H1 (cell line): ENCODE measurements at places on chromosomes 1 and 21. TPM values are rescaled to one million over a fixed set of nuclear protein-coding genes. Genes with fewer than 3 reads are reported as not detected.

GRCh38 chr1:2311184-2312032, 79.9 kb downstream of the MORN1 start:
- no peaks in the 10 kb centered on the region for H3K27me3 ChIP-seq
- peaks cover 30% of the 10 kb centered on the region for H3K4me1 ChIP-seq
- peak overlapping the region; percentile 25; the same call in 1 of the 2 replicates for H3K27ac ChIP-seq
- peak; percentile 83 for DNase-seq

DNA sequence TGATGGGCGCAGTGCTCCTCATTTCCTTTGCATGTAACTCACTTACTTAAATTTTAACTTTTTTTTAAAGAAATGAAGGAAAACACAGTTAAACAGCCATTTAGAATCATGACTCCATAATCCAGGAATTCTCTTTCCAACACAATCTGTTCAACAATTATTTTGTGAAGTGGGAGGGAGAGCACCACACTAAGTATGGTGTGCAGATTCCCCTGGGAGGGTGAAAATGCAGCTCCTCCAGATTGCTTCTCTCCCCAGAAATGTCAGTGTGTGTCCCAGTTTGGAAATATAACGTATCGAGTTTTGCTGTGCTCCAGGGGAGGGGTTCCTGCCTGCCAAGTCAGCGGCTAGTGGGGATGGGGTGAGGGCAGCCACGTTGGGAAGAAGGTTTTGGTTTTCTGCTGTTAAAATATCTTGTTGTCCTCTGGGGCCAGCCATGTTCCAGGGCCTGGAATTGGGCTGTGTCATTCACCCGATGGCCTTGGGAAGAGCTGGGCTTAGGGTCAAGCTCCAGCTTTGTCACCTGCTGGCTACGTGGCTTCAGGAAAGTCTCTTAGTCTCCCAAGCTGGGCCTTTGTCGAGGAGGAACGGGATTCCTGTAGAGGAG, 17.3 kb upstream of the DISP3 start:
- DNase-seq: no peak
- H3K27me3 ChIP-seq: no peaks in the 10 kb centered on the region; the same call in 1 of the 2 replicates
- H3K4me3 ChIP-seq: no peak overlapping the region
- no peak overlapping the region for H3K27ac ChIP-seq

- H3K27me3 ChIP-seq: no peaks in the 10 kb centered on the region
- H3K27ac ChIP-seq: no peak overlapping the region
- H3K4me1 ChIP-seq: peaks cover 1% of the 10 kb centered on the region
- no peaks in the 10 kb centered on the region for H3K36me3 ChIP-seq
These were observed 9.6 kb upstream of the SPEN start for GRCh38 chr1:15837931-15838330.

- no peak overlapping the region for H3K27ac ChIP-seq
- H3K36me3 ChIP-seq: no peaks in the 10 kb centered on the region
- H3K4me1 ChIP-seq: no peaks in the 10 kb centered on the region
- no peak for DNase-seq
- H3K4me3 ChIP-seq: no peak overlapping the region
- no peaks in the 10 kb centered on the region for H3K27me3 ChIP-seq
These were observed 100.4 kb upstream of the USP24 start for GRCh38 chr1:55315552-55315951.

BTBD8 gene
- 1.8 and 2.5 TPM in 2 replicates for total RNA-seq

- DNase-seq: no peak
- peaks cover 2% of the 10 kb centered on the region; the same call in 1 of the 2 replicates for H3K4me1 ChIP-seq
- no peaks in the 10 kb centered on the region for H3K36me3 ChIP-seq
These were observed 625.2 kb downstream of the LMO4 start for GRCh38 chr1:87953732-87954344.

DNA sequence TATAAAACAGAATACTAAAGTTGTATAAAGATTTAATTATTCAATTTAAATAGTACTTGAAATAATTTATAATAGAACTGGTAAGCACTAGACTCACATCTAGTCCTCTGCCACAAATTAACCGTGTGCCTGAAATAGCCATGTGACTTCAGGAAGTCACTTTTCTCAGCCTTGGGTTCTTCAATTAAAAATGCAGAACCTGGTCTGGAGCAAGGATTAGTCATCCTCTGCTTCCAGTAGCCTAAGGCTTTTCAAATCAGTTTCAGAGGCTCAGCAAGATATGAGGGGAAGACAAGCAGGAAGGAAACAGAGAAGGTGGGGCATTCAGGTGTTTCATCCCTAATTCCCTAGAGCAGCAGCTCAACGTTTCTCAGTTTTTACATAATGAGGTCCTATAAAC, 23.0 kb downstream of the DPH5 start:
- peaks cover 16% of the 10 kb centered on the region for H3K36me3 ChIP-seq
- no peak overlapping the region for H3K4me3 ChIP-seq
- DNase-seq: no peak
- no peaks in the 10 kb centered on the region for H3K27me3 ChIP-seq

- H3K27me3 ChIP-seq: no peaks in the 10 kb centered on the region
- no peak overlapping the region for H3K4me3 ChIP-seq
- H3K4me1 ChIP-seq: no peaks in the 10 kb centered on the region; the same call in 1 of the 2 replicates
- no peaks in the 10 kb centered on the region for H3K36me3 ChIP-seq
- H3K27ac ChIP-seq: no peak overlapping the region
- no peak for DNase-seq
These were observed 135.4 kb downstream of the LMO4 start for GRCh38 chr1:87464022-87464490.

DNA sequence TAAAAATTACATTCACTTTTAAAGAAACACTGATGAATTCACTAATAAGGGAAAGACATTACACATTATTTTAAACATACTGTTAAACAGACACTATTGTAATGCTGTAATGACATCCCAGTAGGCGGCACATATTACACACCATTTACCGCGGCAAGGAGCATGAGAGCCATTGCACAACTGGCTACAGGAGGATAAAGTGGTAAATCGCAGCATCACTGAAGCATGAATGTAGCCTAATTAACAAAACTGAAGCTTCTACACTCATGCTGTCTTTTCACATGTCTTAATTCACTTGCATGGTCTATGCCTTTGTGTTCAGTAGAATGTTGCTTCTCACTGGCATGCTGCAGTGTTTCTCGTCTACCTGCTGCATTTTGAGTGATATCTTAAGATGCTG, 1046.0 kb downstream of the MRPL39 start:
- DNase-seq: no peak
- H3K27ac ChIP-seq: no peak overlapping the region
- no peaks in the 10 kb centered on the region for H3K36me3 ChIP-seq

- no peak for DNase-seq
- H3K27me3 ChIP-seq: no peaks in the 10 kb centered on the region
These were observed at the start of gene ZBTB7B for GRCh38 chr1:155002464-155003226. TSS of gene ZBTB7B (plus strand) at chr1:155002802. CDS start at chr1:155014661, 11,859 bp downstream.

CD1B gene
- total RNA-seq: not detected in 2 replicates

- no peaks in the 10 kb centered on the region for H3K36me3 ChIP-seq
- no peak overlapping the region for H3K27ac ChIP-seq
- no peak overlapping the region for H3K4me3 ChIP-seq
- no peak for DNase-seq
- no peaks in the 10 kb centered on the region for H3K4me1 ChIP-seq
These were observed 106.4 kb upstream of the MAGI3 start for GRCh38 chr1:113283914-113284313.

GRCh38 chr21:41950941-41951351, 2.9 kb downstream of the C2CD2 start:
- DNase-seq: no peak
- H3K36me3 ChIP-seq: no peaks in the 10 kb centered on the region

DNA sequence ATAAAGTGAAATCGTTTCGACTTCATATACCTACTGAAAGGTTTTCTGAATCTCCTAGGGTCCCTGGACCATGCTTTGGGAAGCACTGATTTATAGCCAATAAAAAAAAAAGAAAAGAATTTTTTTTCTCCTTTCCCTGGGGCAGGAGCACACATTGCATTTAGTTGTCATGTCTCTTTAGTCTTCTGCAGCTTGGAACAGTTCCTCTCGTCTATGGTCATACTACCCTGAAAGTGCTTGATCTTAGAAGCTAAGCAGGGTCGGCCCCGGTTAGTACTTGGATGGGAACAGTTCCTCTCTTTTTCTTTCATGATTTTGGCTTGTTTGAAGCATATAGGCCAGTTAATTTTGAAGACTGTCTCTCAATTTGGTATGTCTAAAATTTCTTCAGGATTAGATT, 3.7 kb upstream of the SERPINC1 start:
- no peaks in the 10 kb centered on the region for H3K27me3 ChIP-seq
- no peak for DNase-seq
- H3K4me1 ChIP-seq: no peaks in the 10 kb centered on the region
- H3K27ac ChIP-seq: no peak overlapping the region
- H3K36me3 ChIP-seq: no peaks in the 10 kb centered on the region

- H3K4me1 ChIP-seq: peaks cover 14% of the 10 kb centered on the region
- H3K4me3 ChIP-seq: peak overlapping the region; percentile 43
- no peak overlapping the region for H3K27ac ChIP-seq
- H3K36me3 ChIP-seq: no peaks in the 10 kb centered on the region
These were observed 2.1 kb downstream of the ITGB2 start for GRCh38 chr21:44918581-44919033.

GRCh38 chr1:166947398-166948043, 27.8 kb downstream of the ILDR2 start:
- H3K4me3 ChIP-seq: peak overlapping the region; percentile 48
- H3K27me3 ChIP-seq: peaks cover 18% of the 10 kb centered on the region
- DNase-seq: no peak
- H3K4me1 ChIP-seq: peaks cover 13% of the 10 kb centered on the region
- no peaks in the 10 kb centered on the region for H3K36me3 ChIP-seq

GRCh38 chr1:36306210-36306901, at the start of gene SH3D21:
TSS of gene SH3D21 (plus strand) at chr1:36306368. CDS start at chr1:36306421, 53 bp downstream.
- DNase-seq: peak; percentile 65
- no peaks in the 10 kb centered on the region for H3K27me3 ChIP-seq
- H3K4me1 ChIP-seq: peaks cover 6% of the 10 kb centered on the region
- peaks cover 28% of the 10 kb centered on the region for H3K36me3 ChIP-seq
- H3K4me3 ChIP-seq: peak within 1 kb of the TSS; percentile 70
- 0 out of 2 replicates have a peak within 1 kb of the TSS, but pooled peaks have one; percentile 1 for H3K27ac ChIP-seq

KLF17 gene
- total RNA-seq: not detected in 2 replicates

- no peaks in the 10 kb centered on the region for H3K4me1 ChIP-seq
- no peaks in the 10 kb centered on the region for H3K27me3 ChIP-seq
- no peak overlapping the region for H3K27ac ChIP-seq
- no peak overlapping the region for H3K4me3 ChIP-seq
These were observed 2.3 kb downstream of the UMODL1 start for GRCh38 chr21:42073145-42074099.

- no peaks in the 10 kb centered on the region for H3K27me3 ChIP-seq
- no peak overlapping the region for H3K4me3 ChIP-seq
- H3K27ac ChIP-seq: no peak overlapping the region
These were observed 191.7 kb upstream of the ESRRG start for GRCh38 chr1:216914974-216915373.

CRABP2 gene
- total RNA-seq: 119 TPM in 2 replicates

GRCh38 chr1:156080241-156080862, 1.9 kb downstream of the MEX3A start:
- peaks cover 15% of the 10 kb centered on the region for H3K4me1 ChIP-seq
- no peaks in the 10 kb centered on the region for H3K27me3 ChIP-seq
- 0 out of 2 replicates have a peak overlapping the region, but pooled peaks have one; percentile 86 for H3K27ac ChIP-seq
- DNase-seq: no peak
- H3K36me3 ChIP-seq: peaks cover 13% of the 10 kb centered on the region; the same call in 1 of the 2 replicates

NTMT2 gene
- total RNA-seq: 0.67 TPM in 1 of 2 replicates, not detected in the other

TMPRSS15 gene
- not detected in 2 replicates for total RNA-seq

GRCh38 chr1:112395256-112395820, 676 bp upstream of the CTTNBP2NL start:
- H3K4me1 ChIP-seq: peaks cover 20% of the 10 kb centered on the region
- DNase-seq: no peak
- H3K4me3 ChIP-seq: peak overlapping the region; percentile 99
- H3K27ac ChIP-seq: peak overlapping the region; percentile 86

GRCh38 chr1:156358641-156359040, 10.4 kb upstream of the RHBG start:
- no peak for DNase-seq
- peaks cover 4% of the 10 kb centered on the region; the same call in 1 of the 2 replicates for H3K4me1 ChIP-seq
- no peak overlapping the region for H3K4me3 ChIP-seq
- H3K27ac ChIP-seq: no peak overlapping the region
- no peaks in the 10 kb centered on the region for H3K36me3 ChIP-seq
- no peaks in the 10 kb centered on the region for H3K27me3 ChIP-seq

- H3K4me3 ChIP-seq: no peak overlapping the region
- H3K4me1 ChIP-seq: no peaks in the 10 kb centered on the region
- H3K27me3 ChIP-seq: no peaks in the 10 kb centered on the region
- H3K36me3 ChIP-seq: no peaks in the 10 kb centered on the region
These were observed 16.5 kb upstream of the LCE2D start for GRCh38 chr1:152646656-152647055.

GRCh38 chr1:116537040-116537831, 33.6 kb downstream of the CD58 start:
- H3K4me3 ChIP-seq: no peak overlapping the region
- H3K27me3 ChIP-seq: no peaks in the 10 kb centered on the region
- H3K4me1 ChIP-seq: no peaks in the 10 kb centered on the region
- no peak overlapping the region for H3K27ac ChIP-seq
- no peak for DNase-seq

GRCh38 chr1:201175820-201176500, 14.7 kb upstream of the IGFN1 start:
- peaks cover 3% of the 10 kb centered on the region; the same call in 1 of the 2 replicates for H3K4me1 ChIP-seq
- H3K4me3 ChIP-seq: no peak overlapping the region
- no peak overlapping the region for H3K27ac ChIP-seq
- H3K27me3 ChIP-seq: peaks cover 2% of the 10 kb centered on the region
- no peaks in the 10 kb centered on the region; the same call in 1 of the 2 replicates for H3K36me3 ChIP-seq

AIM2 gene
- total RNA-seq: 1.7 and 2.1 TPM in 2 replicates

DNA sequence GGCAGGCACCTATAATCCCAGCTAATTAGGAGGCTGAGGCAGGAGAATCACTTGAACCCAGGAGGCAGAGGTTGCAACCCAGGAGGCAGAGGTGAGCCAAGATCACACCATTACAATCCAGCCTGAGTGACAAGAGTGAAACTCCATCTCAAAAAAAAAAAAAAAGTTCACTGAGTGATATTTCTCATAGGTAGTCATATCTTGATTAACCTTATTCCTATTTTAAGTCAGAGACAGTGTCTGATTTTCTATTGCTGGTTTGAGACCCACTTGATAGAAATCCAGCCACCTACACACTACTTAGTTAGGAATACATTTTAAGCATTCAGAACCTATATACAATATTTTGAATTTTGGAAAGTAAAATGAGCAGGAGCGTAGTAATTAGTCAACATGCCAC, 357.4 kb upstream of the ADGRL2 start:
- no peak for DNase-seq
- H3K4me1 ChIP-seq: no peaks in the 10 kb centered on the region
- H3K4me3 ChIP-seq: no peak overlapping the region
- no peak overlapping the region for H3K27ac ChIP-seq

GRCh38 chr1:21338573-21339355, 48.5 kb upstream of the ECE1 start:
- no peaks in the 10 kb centered on the region for H3K36me3 ChIP-seq
- peaks cover 13% of the 10 kb centered on the region for H3K4me1 ChIP-seq
- H3K27ac ChIP-seq: no peak overlapping the region
- peaks cover 6% of the 10 kb centered on the region for H3K27me3 ChIP-seq
- no peak overlapping the region for H3K4me3 ChIP-seq

- no peaks in the 10 kb centered on the region for H3K36me3 ChIP-seq
- DNase-seq: no peak
- H3K4me3 ChIP-seq: no peak overlapping the region
These were observed 4.6 kb downstream of the COL18A1 start for GRCh38 chr21:45409466-45410150.

GRCh38 chr1:204872262-204872881, 1.7 kb downstream of the NFASC start:
- no peak for DNase-seq
- no peaks in the 10 kb centered on the region for H3K36me3 ChIP-seq

RGS7 gene
- total RNA-seq: 2.1 and 3.0 TPM in 2 replicates
